ENCODE measurements at places on chromosomes 13 and 19.

DNA sequence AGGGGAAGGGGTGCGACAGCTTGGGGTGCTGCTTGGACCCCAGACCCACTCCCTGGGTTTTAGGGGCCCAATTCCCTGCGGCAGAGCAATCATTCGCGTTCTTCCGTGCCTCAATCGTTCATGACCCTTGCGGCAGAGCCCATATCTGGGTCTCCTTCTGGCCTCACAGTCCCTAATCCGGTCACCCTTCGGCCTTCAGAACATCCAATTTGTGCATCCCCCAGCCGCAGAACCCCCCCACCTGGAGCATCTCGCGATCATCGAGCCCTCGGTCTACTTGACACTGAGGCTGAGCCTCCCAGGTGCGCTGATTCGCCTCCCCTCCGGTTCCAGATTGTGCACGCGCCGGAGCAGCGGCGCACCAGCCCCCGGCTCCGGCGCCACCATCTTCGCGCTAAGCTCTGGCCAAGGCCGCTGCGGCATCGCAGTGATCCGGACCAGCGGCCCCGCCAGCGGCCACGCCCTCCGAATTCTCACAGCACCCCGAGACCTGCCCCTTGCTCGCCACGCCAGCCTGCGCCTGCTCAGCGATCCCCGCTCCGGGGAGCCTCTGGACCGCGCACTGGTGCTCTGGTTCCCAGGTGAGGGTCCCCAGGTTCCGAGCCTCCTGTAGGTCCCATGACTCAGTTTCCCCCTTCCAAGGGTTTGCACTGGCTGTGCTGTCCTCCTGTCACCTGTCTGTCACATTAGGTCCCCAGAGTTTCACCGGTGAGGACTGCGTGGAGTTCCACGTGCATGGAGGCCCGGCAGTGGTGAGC is 501 bp downstream of the GTPBP3 start:
- no peak for DNase-seq

DNA sequence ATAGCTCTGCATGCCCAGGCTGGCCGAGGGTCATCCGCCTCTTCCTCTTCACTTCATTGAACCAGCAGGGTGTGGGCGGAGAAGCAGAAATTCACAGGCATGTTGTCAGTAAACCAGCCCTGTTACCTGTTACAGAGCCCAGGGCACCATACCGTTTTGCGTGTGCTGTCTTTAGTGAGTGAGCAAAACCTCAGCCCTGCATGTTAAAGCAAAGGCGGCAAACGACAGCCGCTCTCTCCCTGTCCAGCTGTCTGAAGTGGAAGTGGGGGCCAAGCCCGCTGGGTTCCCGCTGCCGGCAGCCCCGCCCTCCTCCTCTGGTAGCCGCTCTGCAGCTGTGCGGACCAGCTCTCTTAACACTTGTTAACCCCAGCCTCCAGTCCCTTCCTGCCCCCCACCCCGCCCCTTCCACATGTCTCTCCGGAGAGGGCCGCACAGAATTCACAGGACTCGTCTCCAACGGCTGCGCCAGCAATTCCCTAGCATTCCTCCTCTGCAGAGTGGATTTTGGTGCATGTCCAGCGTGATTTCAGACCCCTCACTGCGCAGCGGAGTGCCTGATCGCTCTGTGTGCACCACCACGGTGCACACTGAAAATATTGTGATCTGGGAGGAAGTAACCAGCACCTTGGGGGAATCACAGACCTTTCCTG is 12.7 kb downstream of the KLHL26 start:
- no peak for DNase-seq

DNA sequence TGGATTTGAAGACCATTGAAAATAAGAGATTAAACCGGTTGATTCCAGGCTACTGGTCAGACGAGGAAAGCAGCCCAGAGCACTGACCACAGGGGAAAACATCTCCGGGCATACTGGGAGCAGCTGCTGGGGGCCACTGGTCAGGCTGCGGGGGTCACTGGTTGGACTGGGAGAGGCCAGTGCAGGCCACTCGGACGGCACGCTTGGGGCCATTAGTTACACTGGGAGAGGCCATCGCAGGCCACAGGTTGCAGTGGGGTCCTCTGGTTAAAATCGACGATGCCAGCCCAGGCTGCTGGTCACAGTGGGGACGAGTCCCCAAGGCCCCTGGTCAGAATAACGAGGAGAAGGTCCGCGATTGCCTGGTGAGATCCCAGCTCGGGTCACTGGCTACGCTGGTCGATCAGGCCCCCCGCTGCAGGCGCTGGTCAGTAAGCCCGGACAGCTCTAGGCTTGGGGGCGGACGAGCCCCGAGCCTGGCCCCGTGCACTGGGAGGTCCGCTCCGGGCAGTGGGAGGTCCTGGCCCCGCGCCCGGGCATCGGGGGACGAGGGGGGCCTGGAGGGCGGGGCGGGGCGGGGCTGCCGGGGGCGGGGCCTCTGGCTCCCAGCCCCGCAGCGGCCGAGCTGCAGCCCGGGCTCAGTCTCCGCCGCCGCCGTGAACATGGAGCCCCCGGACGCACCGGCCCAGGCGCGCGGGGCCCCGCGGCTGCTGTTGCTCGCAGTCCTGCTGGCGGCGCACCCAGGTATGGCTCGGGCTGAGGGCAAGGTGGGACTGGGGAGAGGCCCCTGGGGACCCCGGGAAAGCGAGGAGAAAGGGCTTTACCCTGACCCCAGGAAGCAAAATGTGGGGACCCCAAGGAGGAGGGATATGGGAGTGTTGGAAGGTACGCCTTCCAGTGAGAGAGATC is at the start of gene BCAM:
Gene BCAM, plus strand, starts transcription at position 641 of the 909 bp plus-strand sequence. Its CDS starts 22 bp downstream, at position 663.
- no peak for DNase-seq

- no peak for DNase-seq
Measured at GRCh38 chr13:42656958-42657357, 83.0 kb downstream of the TNFSF11 start.

- peak; percentile 57 for DNase-seq
Measured at GRCh38 chr19:38683393-38684077, 36.1 kb downstream of the ACTN4 start.
